HTR-8/SVneo (cell line): ENCODE measurements at places on chromosomes 11 and 22.
A peak's percentile ranks its signal among the peaks of the same experiment; 100 is the strongest.

DNA sequence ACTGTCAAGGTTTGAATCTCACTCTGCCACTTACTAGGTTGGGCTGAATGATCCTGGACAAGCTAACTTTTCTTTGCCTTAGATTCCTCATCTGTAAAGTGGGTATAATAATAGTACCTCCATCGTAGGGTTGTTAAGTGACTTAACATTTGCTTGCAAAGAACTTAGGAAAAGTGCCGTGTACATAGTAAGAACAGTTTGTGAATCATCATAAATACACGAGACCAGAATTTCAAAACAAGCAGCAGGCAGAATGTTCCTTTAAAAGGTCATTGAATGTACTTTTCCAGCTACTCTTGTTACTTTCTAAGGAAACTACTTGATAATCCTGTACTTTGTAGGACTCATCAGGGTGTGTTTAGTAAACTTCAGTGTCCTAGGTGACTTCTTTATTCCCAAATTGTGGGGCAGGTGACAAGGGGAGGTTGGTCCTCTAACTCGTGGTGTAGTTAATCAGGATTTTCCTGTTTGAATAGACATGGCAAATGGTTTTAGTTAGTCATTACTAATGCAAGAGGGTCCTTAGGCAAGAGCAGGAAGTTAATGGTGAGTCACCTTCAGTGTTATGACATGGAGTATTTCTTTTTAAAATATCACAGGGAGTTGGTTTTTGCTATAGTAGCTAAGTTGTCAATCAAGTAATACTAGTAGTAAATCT lies 67.9 kb downstream of the YAP1 start:
- DNase-seq: peak; percentile 95

- DNase-seq: peak; percentile 45
Measured at GRCh38 chr22:29040385-29041275, 21.0 kb downstream of the C22orf31 start.

GRCh38 chr22:35835998-35836691 lies 118.5 kb downstream of the APOL5 start:
- DNase-seq: peak; percentile 41

DNA sequence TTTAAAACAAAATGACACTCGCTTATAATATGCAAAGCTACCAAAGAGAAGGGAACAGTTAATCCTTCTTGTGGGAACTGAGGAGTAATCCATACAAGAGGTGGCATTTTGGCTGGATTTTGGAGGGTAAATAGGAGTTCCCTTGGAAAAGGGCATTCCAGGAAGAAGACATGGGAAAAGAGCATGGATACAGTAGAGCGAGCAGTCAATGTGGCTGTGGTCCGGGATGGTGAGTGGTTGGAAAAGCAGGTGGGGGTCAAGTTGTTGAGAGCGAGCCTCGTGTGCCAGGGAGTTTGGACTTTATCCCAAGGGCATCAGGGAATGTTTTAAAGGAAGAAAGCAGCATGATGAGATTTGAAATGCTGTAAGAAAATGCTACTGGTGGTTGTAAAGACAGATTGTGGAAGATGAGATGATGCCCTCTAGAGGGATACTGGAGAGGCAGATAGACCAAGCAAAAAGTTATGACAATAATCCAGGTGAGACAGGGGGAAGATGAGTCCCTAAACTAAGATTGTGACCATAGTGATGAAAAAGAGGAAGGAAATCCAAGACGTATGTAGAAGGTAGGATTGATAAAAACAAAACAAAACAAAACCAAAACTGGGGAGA lies 3.8 kb upstream of the MMP7 start:
- DNase-seq: peak; percentile 19

- DNase-seq: no peak
Measured at GRCh38 chr11:35036639-35037038, 102.3 kb upstream of the CD44 start.

DNA sequence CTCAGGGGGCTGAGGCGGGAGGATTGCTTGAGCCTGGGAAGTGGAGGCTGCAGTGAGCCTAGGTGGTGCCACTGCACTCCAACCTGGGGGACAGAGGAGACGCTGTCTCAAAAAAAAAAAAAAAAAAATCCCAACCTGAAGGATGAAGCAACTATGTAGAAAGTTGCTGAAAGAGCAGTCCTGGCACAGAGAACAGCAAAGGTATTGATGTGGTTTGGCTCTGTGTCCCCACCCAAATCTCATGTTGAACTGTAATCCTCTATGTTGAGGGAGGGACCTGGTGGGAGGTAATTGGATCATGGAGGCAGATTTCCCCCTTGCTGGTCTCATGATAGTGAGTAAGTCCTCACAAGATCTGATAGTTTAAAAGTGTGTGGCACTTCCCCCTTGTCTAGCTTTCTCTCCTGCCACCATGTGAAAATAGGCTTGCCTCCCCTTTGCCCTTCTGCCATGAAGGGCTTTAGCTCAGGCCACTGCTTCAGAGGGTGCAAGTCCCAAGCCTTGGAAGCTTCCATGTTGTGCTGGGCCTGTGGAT lies 10.7 kb upstream of the SERPING1 start:
- no peak for DNase-seq

- peak; percentile 19 for DNase-seq
Measured at GRCh38 chr11:7605186-7605943, 67.9 kb downstream of the CYB5R2 start.

DNA sequence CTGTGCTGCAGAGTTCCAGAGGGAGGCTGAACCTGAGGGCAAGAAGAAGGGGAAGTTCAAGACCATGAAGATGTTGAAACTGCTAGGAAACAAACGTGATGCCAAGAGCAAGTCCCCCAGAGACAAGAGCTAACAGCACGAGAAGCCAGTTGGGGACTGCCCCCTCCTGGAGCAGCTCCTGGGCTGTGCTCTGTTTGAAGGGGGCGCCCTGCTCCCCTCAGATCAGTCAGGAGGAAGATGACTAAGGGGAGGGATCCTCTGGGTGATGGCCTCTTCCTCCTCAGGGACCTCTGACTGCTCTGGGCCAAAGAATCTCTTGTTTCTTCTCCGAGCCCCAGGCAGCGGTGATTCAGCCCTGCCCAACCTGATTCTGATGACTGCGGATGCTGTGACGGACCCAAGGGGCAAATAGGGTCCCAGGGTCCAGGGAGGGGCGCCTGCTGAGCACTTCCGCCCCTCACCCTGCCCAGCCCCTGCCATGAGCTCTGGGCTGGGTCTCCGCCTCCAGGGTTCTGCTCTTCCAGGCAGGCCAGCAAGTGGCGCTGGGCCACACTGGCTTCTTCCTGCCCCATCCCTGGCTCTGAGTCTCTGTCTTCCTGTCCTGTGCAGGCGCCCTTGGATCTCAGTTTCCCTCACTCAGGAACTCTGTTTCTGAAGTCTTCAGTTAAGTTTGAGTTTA lies 12.6 kb downstream of the C22orf23 start:
- DNase-seq: no peak

- DNase-seq: no peak
Measured at GRCh38 chr11:44524751-44525201, 40.7 kb upstream of the CD82 start.

DNA sequence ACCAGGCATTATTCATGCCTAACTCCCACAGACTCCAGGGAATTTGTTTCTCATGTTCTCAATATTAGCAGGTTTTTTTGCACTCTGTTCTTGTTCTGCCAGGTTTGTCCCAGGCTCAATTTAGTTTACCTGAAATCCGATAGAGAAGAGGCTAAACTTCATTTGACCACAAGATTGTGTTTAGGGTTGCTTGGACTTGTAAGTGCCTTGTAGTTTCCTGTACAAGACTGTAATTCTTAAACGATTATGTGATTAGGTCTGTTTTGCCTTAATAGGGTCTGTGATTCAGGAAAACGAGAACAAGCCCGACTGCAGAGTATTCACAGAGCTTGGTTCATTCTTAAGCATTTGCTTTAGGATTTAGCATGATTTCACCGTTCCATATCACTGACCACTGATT lies 1.8 kb downstream of the PRSS23 start:
- no peak for DNase-seq

GRCh38 chr11:1771273-1771672 lies 7.5 kb upstream of the CTSD start:
- no peak for DNase-seq

DNA sequence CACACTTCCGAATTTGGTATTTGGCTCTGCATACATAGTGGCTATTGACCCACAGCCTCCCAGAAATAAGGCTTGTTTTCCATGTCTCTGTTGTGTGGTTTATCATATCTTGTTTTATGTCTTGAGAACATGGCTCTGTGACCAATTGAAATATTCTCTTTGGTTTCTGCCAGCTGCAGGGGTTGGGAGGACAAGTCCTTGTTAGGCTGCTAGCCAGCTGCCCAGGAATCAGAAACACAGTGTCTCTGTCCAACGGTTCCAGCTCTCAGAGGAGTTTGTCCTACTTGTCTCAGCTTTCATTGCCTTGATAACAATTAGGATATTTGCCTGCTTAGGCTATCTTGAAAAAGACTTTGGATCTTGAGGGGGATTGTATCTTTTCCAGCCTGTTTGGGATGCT lies 6.0 kb upstream of the SLC7A4 start:
- DNase-seq: no peak

DNA sequence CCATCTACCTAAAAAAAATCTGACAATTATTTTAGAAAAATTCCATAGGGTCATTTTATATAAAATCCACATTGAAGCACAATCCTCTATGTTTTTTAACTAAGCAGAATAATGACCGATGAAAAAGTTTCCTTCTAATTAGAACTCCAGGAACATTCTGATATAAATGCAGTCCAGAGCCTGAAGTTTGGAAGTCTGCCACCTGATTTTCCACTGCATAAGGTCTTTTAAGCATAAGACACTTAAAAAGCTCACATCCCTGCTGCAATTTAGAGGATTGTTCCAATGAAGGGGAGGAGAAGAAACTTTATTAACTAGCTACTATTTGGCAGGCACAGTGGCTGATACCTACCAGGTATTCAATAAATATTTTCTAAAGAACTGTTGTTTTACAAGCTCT lies 570.3 kb upstream of the ANO5 start:
- DNase-seq: no peak

DNA sequence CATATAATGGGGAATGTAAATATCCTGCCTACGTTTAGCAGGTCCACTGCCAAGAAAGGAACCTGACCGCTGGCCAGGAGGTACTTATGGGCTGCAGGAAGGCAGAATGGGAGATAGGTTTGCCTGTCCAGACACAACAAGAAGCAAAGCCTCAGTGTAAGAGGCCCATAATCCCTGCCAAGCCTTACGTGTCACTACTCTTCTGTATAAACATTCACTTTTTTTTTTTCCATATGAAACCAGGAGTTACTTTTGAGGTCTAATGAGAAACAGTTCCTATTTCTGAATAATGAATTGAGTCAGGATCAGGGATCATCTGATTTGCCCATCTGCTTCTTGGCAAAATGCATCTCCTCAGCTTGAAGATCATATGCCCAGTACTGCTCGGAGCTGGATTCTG lies 230.2 kb downstream of the NTM start:
- DNase-seq: no peak

DNA sequence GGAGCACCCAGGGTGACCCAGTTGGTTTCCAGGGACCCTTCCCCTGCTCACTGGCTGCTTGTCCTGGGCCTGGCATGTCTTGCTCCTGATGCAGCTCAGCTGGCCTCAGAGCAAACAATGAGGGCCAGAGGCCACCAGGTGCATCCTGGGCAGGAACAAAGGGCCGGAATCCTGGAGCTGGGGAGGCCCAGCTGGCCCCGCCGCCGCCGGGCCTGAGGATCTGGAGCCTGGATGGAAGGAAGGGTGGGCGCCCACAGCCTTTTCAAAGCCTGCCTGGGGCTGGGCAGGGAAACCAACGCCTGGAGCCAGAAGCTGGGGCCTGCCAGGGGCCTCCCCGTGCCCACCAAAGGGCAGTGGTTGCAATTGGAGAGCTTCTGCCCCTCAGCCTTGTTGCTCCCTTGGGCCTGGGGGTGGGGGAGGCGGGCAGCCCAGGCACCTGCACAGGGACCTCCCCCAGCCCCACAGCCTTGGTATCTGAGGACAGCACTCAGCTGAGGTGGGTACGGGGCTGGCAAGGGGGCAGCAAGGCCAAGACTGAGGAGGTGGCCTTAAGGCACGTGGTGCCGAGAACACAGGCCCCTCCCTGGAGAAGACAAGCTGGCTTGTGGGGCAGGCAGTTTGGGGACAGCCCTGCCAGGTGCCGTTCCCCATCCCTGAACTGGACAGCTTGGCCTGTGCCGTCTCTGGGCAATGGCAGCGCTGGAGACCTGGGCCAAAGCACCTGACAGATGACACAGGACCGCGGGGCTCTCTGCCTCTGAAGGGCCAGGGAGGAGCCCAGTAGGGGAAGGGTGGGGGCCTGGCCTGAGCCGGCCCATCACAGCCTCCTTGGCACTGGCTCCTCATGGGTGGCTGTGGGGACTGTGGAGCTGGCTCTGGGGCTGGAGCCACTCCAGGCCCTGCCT lies 7.1 kb upstream of the ADORA2A start:
- DNase-seq: no peak

DNA sequence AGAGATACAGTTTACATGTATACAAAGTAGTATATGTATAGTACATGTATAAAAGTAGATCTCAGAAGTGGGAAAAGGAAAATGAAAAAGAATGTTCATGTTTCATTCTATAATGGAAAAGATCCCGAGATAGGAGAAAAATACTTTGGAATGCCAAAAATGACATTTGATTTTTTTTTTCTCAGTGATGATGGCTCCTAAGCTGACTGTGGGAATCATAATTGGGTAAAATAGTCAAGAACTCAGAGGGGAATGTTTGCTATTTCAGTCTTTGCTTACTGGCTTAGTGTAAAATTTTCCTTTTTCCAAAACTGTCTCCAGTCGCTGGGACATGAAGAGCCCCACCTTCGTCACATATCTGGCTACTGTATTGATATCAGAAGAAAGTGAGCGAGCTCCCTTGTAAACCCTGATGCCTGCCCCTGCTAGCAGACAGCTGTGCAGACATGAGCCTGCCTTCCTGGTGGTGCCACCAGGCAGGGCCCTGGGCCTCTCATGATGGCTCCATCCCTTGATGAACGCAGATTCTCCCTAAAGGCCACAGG lies 944.6 kb downstream of the NTM start:
- DNase-seq: no peak

DNA sequence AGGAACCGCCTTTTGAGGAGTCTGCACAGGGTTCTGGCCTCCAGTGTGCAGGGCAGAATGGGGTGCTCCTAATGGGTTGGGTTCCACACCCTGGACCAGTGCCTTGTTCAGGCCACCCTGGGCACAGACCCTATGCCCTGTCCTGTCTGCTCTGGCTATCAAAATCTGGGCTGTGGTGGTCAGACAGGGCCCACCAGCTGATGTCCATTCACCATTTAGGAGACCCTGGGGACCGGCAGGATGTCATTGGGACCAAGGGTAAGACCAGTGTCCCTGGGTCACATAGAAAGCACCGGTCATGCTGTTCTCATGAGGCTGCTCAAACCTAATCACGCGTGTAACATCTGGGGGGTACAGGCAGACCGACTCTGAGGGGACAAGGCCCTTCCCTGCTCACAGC lies 37.3 kb downstream of the PARVG start:
- no peak for DNase-seq

- no peak for DNase-seq
Measured at GRCh38 chr22:44274918-44275630, 37.7 kb downstream of the SHISAL1 start.

DNA sequence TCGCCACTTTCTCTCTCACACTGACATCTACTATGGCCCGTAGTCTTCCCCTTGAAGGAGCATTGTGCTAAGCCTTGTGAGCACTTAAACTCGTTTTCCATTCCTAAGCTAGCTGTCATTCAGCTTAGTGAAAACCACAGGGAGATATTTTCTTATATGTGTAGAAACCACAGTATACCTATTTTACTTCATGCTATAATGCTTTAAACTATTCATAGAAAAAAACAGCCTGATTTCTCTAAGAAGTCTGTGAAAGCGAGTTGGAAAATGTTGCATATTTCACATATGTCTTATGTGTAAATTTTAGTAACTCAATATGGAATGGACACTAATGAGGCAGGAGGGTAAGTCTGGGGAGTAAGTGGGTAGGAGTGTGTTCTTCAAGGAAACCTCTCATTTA lies 194.3 kb upstream of the CTSC start:
- no peak for DNase-seq
